ENCODE measurements at places on chromosomes 6 and 20.
A peak's percentile ranks its signal among the peaks of the same experiment; 100 is the strongest.

DNA sequence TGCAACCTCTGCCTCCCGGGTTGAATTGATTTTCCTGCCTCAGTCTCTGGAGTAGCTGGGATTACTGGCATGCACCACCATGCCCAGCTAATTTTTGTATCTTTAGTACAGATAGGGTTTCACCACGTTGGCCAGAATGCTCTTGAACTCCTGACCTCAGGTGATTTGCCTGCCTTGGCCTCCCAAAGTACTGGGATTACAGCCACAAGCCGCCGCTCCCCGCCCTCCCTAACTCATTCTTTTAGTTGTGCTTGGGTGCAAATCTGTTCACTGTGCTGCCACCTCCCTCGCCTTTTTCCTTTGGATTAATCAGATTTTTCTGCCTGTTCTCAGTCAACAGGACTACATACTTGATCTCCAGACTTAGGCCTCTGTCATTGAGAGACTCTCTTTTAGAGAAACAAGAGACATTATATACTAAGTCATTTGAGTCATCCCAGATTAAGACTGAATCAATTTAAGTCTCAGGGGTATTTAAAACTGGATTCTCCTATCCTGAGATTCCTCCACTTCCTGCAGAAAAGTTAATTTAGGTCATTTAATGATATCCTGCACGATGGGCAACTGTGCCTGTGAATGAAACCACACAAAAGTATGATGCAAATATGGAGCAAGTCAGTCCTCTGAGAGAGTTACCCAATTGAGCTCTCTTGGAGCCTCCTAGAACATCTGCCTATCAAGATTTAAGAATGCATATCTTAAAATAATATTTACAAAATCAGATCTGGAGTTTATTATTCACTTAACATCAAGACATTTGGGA is 136.1 kb upstream of the THEMIS start:
- DNase-seq, result peak; percentile 68

DNA sequence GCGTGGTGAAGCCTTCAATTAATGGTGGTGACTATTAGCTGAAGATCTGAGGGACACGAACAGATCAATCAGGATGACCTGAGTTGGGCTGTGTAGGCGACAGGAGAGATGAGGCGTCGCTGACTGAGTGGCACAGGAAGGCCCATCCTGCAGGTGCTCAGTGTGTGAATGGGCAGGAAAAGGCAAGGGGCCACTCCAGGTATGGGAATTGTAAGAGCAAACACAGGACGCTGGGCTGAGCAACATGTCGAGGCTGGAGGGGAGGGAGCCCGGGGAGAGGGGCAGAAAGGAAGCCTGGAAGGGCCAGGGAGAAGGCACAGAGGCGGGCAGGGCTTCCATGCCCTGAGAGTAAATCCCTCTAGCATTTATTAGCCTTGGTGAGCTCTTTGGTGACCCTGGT is 151.0 kb downstream of the VEGFA start:
- DNase-seq, result no peak

GRCh38 chr6:149951626-149952025 is 9.8 kb downstream of the ULBP2 start:
- DNase-seq, result no peak

DNA sequence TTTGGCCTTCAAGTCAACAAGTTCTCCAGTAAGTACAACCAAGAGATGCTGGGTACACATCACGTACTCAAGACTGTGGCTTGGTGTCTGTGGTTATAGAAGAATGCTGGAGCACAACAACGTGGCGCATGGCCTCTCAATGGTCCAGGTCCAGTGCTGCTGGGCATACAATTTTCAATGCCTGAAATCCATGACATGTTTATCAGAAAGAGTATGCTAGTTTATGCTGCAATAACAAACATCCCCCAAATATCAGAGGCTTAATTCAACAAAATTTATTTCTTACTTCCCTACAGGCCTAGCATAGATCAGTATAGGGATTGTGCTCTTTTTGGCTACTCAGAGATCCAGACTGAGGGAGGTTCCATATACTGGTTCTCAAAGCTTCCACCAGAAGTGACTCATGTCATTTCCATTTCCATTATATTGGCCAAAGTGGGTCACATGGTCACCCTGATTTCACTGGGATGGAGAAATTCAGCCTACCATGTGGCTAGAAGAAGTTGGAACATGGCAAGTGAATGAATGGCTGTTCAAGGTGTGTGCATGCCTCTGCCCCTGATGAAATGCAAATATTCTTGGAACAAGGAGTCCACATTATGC is 33.3 kb upstream of the KIF16B start:
- no peak for DNase-seq

DNA sequence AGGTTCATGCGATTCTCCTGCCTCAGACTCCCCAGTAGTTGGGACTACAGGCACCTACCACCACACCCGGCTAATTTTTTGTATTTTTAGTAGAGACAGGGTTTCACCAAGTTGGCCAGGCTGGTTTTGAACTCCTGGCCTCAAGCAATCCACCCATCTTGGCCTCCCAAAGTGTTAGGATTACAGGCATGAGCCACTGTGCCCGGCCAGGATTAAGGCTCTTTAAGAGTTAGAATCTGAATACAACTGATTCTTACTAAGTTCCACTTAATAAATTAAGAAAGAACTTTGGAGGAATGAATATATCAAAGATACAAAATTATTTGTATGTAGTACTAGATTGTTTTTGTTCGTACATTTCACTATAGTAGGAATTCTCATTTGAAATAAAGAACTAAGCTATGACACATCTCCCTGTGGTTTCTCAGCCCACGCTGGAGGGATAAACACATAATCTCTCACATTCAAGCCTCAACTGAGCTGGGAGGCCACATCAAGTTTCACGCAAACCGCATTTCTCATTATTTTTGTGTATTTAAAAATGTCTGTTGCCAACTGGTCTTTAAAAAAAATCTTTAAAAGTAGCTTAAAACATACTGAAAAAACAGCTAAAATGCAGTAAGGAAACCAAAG is 34.2 kb downstream of the DTNBP1 start:
- DNase-seq, result peak; percentile 69

DNA sequence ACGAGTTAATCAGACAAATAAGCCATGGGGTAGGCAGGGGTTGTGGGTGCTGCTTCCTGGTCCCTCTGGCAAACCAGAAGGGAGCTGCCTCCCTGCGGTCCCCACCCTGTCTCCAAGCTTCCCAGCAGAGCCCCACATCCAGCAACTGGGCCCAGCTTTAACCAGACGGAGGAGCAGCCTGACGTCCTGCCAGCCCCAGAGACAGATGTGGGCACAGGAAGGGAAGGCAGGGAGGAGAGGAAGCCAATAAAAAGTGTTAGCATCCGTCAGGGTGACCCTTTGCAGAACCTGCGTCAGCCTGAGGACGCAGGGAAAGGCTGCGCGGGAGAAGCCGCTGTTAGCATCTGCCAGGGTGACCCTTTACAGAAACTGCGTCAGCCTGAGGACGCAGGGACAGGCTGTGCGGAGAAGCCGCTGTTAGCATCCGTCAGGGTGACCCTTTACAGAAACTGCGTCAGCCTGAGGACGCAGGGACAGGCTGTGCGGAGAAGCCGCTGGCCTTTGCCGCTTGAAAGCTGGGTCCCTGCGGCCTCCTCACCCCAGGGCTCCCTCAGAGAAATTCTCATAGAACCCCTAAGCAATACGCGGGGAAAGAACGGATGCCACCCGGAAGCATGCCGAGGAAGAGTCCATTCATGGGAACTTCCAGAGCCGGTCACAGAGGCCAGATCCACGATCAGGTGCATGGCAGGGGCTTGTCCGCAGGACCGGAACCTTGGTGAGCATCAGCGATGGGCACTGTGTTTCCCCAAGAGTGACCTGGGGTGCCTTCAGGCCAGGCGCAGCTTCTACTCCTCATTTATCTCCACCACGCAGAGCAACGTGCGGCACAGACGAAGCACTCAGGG is 15.9 kb downstream of the DLL1 start:
- no peak for DNase-seq

DNA sequence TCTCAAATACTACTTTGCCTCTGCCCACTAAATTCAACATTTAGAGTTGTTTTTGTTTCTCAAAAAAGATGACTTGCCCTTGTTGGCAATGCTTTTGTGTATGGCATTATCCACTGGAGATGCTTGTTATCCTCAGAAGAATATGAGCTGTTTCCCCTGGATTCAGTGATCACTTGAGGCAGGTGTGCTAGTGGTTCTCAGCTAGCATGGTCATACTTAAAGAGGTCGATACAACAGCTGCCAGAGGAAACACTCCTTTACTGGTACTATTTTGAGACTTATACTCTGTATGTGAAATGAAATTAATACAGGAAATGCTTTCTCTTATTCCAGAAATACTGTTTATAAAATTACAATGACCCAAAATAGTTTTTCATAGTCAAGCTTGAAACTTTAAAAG is 122.5 kb downstream of the HIVEP1 start:
- DNase-seq, result no peak

DNA sequence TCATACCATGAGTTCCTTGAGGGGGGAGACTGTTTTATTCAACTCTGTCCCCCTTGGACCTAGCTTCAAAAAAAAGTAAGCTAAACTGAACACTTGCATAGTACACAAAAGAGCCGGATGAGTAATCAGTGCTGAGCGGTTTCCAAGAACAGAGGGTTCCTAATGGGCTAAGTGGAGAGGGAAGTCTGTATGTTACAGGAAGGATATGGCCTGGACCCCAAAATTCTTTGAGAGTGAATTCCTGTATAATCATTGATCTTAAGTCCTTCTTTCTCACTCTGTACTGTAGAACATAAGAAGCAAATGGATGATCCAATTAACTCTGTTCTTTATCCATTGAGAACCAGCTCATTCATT is 324.7 kb upstream of the CNR1 start:
- DNase-seq, result peak; percentile 11

DNA sequence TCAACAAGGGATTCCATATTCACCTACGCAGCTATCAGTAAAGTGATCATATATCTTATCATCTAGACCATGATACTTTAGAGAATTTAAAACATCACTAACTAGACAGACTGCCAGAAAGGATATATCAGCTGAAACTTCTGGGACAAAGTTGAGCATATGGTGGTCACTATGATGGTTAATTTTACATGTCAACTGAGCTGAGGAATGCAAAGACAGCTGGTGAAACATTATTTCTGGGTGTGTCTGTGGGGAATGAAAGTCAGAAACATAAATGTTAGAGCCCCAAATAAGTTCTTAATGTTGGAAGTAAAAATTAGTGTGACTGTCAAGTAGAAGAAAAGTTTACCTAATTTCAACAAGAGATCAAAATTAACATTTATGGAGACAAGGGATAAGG is 440.0 kb upstream of the IRAK1BP1 start:
- no peak for DNase-seq

- DNase-seq, result peak; percentile 80
Measured at GRCh38 chr6:31663961-31664789, 622 bp downstream of the GPANK1 start.

GRCh38 chr6:75107913-75108312 is 97.9 kb downstream of the COL12A1 start:
- no peak for DNase-seq

DNA sequence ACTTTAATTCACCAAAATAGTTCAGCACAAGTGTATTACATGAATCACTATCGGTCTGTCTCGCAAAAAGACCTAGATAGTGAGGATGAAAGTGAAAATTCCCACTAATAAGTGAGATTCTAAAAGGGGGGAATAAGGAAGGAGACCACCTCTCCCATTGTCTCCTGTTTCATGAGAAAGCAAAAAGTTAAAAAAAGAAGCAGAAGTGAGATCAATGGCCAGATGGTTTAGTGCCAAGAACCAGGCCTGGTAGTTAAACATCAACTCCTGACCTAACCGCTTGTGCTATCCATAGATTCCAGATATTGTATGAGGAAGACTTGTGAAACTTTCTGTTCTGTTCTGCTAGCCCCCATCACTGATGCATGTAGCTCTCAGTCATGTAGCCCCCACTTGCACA is 293.0 kb downstream of the RNGTT start:
- DNase-seq, result no peak

- peak; percentile 52 for DNase-seq
Measured at GRCh38 chr6:129105035-129105434, 222.1 kb downstream of the LAMA2 start.

GRCh38 chr6:29426654-29427053 is 11.9 kb downstream of the OR12D1 start:
- no peak for DNase-seq

DNA sequence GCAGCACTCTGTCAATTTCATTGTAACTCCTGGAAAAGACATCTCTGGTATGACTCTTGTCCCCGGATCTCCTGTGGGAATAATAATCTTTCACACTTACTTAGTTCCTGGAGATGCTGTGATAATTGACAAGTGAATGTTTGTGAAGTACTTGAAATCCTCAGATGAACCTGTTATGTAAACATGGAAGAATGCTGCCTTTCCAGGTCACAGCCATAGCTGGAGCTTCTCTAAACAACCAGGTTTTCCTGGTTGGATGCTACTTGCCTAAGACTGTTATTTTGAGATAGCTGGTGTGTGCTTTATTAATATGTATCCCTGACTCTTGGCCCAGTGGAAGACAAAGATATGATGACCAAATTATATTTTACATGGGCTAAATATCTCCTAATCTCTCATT is 228.6 kb downstream of the KCNQ5 start:
- DNase-seq, result no peak

GRCh38 chr20:16714242-16714641 is 15.6 kb upstream of the SNRPB2 start:
- no peak for DNase-seq

DNA sequence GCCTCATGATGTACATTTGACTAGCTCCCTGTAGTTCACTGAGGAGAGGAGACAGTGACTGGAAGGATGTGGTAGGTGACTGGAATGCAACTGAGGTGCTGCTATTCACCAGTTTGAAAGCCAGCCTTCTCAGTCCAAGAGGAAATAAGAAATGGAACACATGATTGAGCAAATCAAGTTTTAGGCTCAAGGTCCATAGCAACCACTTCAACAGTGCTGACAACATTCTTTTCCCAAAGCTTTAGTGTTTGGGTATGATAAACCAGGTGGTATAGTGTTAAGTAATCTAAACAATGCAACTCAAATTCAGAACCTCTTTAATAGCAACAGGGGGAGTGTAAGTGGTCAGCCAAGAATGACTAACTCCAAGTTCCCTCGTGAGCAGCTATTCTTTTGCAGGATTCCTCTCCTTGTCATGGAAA is 9.2 kb downstream of the ZHX3 start:
- DNase-seq, result peak; percentile 89

DNA sequence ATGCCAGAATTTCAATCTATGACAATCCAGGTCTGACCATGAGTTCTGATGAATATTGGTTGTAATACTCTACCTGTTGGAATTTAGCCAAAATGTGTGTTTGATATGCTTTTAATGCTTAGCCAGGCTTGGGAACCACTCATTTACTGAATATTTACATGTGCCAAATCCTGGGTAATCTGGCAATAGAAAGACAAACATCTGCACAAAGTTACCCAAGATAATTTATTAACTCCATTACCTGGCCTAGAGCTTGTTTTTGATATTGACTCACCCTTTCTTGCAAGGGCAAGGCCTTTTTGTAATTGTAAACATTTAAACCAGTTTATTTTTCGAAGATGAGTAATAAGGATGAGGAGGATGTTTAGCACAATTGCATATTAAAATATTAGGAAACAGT is 13.5 kb upstream of the CD2AP start:
- no peak for DNase-seq

GRCh38 chr6:12158686-12159415 is 131.3 kb upstream of the EDN1 start:
- no peak for DNase-seq

All from AG10803 (cell line).